Left lung (tissue), 14 donors: ENCODE measurements at places on chromosomes 1 and 21. TPM values are rescaled to one million over a fixed set of nuclear protein-coding genes. Genes with fewer than 3 reads are reported as not detected.
A peak's percentile ranks its signal among the peaks of the same experiment; 100 is the strongest.

GRCh38 chr1:66925558-66925910, 744 bp downstream of the MIER1 start:
- peak overlapping the region; percentile 99 for H3K27ac ChIP-seq
- peaks cover 56% of the 10 kb centered on the region for H3K4me1 ChIP-seq
- no peak for DNase-seq

- no peak for DNase-seq
- no peak overlapping the region for H3K27ac ChIP-seq
- no peaks in the 10 kb centered on the region for H3K36me3 ChIP-seq
- no peaks in the 10 kb centered on the region for H3K4me1 ChIP-seq
Measured at GRCh38 chr1:154767315-154768240, 102.5 kb downstream of the KCNN3 start.

- H3K4me1 ChIP-seq = no peaks in the 10 kb centered on the region
- H3K27ac ChIP-seq = peak overlapping the region; percentile 51
- DNase-seq = peak; percentile 46
- no peak overlapping the region for H3K4me3 ChIP-seq
Measured at GRCh38 chr1:64019818-64020217, 183.6 kb upstream of the UBE2U start.

- no peak overlapping the region for H3K4me3 ChIP-seq
- H3K4me1 ChIP-seq = no peaks in the 10 kb centered on the region
- H3K36me3 ChIP-seq = no peaks in the 10 kb centered on the region
- no peak for DNase-seq
Measured at GRCh38 chr1:215543191-215543606, 23.9 kb upstream of the KCTD3 start.

The EDARADD gene
- 4.7 TPM for polyA plus RNA-seq
